NCI-H1092 treated with DMSO at 0.1 percent for 48 hours (cell line): ENCODE measurements at places on chromosomes 3 and 15.

GRCh38 chr15:95368755-95369601, 961.5 kb upstream of the NR2F2 start:
- no peak for DNase-seq

GRCh38 chr3:81936817-81937216, 175.4 kb upstream of the GBE1 start:
- DNase-seq, result no peak

DNA sequence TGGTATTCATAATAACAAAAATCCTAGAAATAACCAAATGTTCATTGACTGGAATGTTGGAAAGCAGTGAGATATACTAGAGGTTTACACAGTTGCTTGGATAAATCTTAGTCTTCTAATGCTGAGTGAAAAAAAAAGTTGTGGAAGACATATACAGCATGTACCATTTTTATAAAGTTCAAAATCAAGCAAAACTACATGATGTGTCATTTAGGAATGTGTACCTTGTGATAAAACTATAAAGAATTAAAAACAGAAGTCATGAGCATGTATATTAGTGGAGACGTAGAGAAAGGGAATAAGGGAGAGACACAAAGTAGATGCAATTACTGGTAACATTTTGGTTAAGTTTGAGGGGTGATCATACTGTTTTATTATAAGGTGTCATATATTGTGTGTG, 45.2 kb downstream of the FBXL2 start:
- no peak for DNase-seq

DNA sequence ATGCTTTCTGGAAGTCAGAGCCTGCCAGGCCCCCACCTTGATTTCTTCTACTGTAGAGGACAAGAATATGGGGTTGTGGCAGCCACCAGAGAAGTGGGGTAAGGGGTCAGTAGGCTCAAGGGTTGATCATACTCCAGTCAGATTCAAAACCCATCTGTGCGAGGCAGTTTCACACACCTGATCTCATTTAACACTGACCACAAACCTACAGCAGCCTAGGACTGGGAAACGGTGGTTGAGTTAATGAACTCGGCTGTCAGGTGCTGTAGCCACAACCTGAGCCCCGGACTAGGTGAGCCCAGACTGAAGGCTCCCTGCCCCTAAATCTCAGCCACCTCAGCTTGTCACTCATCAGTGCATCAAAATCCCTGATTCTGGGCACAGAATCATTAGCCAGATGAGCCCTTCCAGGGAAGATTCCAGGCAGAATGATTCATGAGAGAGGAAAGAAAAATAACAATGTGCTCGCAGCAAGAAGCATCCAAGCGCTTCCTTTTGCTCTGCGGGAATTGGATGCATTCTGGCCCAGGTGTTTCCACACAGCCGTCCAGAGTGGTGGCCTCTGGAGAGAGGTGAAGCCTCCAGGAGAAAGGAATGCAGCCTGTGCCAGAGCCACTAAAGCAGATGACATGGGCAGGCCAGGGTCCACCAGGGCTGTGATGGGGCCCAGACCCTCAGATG, 102.1 kb downstream of the SRGAP3 start:
- no peak for DNase-seq

GRCh38 chr3:117786349-117786748, 1076.8 kb downstream of the TUSC7 start:
- no peak for DNase-seq

- no peak for DNase-seq
Measured at GRCh38 chr15:45023659-45024225, 747 bp downstream of the SORD start.

GRCh38 chr15:47669221-47669620, 48.1 kb upstream of the SEMA6D start:
- DNase-seq, result peak; percentile 70

GRCh38 chr3:157498371-157498770, 4.8 kb downstream of the VEPH1 start:
- no peak for DNase-seq

GRCh38 chr3:51283421-51283820, 101.7 kb upstream of the MANF start:
- no peak for DNase-seq

DNA sequence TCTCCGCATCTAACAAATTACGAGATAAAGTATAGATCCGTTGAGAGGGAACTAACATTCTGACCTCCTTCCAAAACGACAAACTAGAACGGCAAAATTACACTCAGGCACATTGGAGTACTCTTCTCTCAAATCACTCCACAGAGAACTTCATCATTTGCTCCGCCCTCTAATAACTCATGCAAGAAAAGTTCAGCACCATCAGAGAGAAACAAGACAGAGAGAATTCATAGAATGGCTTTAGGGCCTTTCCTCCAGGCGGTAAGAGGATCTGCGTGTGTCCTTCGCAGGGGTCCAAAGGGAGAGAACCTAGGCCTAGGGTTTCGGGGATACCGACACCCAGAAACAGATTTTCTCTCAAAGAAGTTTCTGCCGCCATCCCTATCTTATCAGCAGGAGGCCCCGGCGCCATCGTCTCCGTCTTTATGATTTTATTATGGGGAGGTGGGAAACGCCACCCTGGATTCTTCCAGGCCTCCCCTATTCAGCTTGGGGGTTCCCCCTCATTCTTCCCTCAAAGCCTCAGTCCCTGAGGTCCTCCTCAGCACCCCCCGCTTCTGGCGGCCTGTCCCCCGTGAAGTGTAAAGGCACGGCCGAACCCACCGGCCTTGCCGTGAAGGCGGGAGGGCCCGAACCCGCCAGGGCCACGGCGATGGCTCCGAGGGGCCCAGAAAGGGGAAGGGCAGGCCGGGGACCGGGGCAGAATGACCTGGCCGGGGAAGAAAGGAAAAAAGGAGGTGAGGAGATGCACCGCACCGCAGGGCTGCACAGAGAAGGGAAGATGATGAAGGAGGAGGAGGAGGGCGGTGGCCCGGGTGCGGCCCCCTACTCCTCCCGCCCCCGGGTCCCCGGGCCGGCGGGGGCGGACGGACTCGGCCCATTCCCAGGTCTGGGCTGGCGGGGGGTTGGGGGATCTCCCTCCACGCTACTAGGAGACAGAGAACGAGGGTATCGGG, 768 bp downstream of the UBXN7 start:
- peak; percentile 15 for DNase-seq

- no peak for DNase-seq
Measured at GRCh38 chr15:90489944-90490343, 39.8 kb upstream of the CRTC3 start.

- no peak for DNase-seq
Measured at GRCh38 chr3:28792604-28793003, 444.0 kb upstream of the AZI2 start.

DNA sequence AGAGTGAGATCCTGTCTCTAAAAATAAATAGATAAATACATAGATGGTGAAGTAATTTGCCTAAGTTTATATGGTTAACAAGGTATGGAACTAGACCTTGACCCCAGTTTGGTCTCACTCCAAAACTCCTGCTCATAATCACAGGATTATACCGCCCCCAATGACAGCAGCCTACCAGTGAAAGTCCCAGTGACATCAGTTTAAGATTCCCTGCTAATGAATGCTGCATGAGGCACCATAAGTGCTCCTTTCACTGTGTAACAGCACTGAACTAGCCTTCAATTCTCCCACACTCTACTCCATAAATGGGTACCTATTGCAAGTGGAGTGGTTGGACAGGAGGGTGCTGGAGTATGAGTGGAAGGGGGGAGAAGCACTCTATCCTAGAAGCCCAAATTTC, 23.7 kb upstream of the THSD4 start:
- no peak for DNase-seq

DNA sequence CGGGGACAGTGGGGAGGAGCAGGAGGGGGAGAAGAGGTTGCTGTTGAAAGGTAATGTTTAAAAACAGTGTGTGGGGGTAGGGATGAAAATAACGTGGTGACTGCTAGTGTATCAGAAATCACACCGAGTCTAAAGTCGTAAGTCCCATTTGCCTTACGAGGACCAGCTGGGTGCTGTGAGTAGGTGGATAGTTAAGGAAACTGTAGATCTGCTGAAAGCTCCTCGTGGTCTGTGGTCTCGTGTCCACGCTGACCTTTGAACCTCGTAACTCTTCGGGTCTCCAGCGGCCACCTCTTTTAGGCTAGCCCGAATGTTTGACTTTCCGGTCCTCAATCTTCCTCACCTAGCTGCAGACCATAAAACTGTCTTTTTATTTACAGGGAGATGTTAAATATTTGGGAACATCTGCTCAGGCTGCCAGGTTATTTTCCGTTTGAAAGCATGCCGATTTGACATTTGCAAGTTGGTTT, 29.3 kb upstream of the ST3GAL6 start:
- DNase-seq, result no peak

- no peak for DNase-seq
Measured at GRCh38 chr15:63939531-63940130, 105.9 kb upstream of the HERC1 start.
